ENCODE measurements at places on chromosomes 3 and 15. TPM values are rescaled to one million over a fixed set of nuclear protein-coding genes. Genes with fewer than 3 reads are reported as not detected.
A peak's percentile ranks its signal among the peaks of the same experiment; 100 is the strongest.

DNA sequence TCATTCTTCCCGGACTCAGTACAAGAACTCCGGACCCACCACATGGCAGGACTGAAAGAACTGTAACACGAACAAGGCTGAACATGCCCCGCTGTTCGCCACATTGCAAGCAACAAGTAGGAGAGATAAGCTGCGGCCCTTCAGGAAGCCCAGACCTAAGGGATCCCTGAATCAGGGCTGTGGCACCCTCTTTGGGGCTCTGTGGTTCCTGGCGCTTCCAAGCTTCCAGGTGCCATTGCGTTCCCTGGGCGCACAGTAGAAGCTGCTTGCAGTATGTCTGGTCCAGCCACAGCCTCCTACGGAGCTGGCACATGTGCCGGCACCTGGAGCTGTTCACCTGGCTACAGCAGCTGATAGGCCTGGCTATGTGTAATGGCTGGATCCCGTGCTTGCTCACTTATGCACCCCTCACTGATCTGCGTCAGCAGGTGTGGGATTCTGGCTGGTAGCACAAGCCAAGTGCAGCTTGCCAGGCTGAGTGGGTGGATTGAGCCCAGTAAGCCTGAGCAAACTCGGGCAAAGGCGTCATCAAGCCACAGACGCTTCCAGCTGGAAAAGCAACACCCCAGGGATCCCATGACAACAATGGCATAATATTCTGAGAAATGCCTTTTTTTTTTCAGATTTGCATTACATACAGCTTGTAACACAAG lies 748.6 kb upstream of the GBE1 start:
- DNase-seq = no peak

DNA sequence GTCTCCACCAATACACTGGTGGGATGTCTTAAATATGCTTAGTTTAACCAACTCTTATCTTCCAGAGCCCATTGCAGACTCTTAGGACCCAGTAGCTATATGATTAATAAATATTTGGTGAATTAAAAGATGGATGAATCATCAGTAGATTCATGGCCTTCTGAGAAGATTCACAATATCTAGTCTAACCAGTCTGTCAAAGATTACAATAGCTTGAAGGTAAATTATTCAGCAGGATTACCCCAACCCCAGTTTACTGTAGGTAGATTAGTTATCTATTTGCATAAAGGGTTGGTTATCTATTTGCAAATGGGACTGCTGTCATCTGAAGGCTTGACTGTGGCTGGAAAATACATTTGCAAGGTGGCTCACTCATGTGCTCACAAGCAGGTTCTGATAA lies 239.4 kb upstream of the THRB start:
- DNase-seq = no peak

- DNase-seq = no peak
Observed at GRCh38 chr15:48719668-48720067, 74.2 kb upstream of the FBN1 start.

GRCh38 chr15:70967646-70968045 lies 75.0 kb downstream of the LRRC49 start:
- no peak for DNase-seq

GRCh38 chr3:40047406-40047805 lies 238.0 kb downstream of the MYRIP start:
- no peak for DNase-seq

DNA sequence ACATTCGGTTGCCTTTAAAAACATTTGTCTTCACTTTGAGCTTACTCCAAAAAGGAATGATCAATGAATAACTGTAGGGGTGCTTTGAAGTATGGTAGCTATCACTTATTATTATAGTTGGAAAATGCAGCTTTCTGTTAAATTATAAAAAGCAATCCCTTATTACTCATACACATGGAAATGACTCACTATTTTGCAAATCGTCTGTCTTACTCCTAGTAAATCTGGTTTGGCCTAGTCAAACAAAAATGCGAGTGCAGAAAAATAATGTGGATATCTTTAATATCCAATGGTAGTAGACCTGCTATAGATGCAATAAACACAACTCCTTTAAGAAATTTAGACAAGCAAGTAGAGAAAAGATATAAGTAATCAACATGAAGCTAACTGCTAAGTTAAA lies 112.5 kb downstream of the ZIC1 start:
- DNase-seq = no peak

- peak; percentile 73 for DNase-seq
Observed at GRCh38 chr3:16174389-16174788, at the start of gene GALNT15. Gene GALNT15 (plus strand): TSS chr3:16174680. CDS start chr3:16175152, 472 bp downstream.

- no peak for DNase-seq
Observed at GRCh38 chr3:79902151-79902550, 134.4 kb upstream of the ROBO1 start.

DNA sequence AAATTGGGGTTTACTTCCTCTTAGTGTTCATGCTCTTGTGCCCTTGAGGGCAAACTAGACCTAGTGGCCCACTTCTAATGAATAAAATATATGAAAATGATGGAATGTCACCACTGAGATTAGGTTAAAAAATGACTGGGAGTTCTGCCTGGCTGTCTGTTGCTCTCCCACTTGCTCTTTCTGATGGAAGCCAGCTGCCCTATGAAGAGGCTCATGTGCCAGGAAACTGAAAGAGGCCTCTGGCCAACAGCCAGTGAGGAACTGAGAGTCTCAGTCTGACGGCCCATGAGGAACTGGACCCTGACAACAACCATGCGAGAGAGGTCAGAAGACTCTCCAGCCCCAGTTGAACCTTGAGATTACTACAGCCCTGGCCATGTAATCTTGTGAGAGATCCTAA lies 107.1 kb upstream of the FHIT start:
- DNase-seq = peak; percentile 54

- no peak for DNase-seq
Observed at GRCh38 chr3:37219266-37219665, 44.9 kb upstream of the LRRFIP2 start.

GRCh38 chr3:20051123-20051806 lies 11.0 kb downstream of the KAT2B start:
- no peak for DNase-seq

GRCh38 chr15:42118650-42119445 lies 24.5 kb upstream of the PLA2G4D start:
- DNase-seq = no peak

DNA sequence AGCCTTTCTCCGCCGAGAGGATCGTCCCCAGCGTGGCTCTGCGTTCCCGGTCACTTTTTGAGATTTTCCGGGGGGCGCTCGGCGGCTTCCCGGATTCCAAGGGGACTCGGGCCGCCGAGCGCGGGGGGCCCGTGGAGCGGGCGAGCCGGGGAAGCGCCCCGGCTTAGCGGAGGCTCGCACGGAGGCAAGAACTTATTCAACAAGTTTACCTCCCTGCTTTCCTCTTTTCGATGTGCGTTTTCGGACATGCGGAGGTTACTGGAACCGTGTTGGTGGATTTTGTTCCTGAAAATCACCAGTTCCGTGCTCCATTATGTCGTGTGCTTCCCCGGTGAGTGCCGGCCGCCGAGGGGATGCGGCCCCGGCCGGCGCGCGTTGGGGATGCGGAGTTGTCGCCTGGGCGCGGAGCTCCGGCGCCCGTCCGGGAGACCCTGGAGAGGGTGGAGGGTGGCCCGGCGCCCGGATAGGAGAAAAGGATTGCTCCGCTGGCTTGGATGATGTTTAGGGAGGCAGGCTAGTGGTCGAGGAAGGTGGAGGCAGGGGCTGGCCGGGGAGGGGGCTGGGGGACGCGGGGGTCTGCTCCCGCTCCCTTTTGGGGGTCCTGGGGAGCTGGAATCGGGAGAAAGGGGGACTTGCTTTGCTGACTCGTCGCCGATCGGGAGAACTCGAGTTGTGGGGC lies 810 bp downstream of the PTPRG start:
- DNase-seq = peak; percentile 34

DNA sequence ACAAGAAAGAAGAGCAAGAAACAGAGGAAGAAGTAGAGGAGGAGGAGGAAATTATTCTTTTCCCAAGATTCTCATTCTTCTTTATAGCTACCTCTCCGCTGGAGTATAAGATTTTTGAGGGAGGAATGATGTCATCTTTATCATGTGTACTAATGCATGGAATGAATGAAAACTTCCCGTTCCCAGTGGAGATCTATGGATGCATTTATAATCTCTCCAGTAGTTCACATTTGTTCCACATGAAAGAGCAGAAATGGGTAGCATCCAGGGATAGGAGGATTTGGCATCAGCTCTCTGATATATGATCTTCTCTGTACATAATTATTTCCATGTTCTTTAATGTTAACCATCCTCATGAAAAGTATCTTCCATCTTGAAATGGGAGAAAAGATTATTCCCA lies 244.4 kb downstream of the ADAMTSL3 start:
- DNase-seq = peak; percentile 69

DNA sequence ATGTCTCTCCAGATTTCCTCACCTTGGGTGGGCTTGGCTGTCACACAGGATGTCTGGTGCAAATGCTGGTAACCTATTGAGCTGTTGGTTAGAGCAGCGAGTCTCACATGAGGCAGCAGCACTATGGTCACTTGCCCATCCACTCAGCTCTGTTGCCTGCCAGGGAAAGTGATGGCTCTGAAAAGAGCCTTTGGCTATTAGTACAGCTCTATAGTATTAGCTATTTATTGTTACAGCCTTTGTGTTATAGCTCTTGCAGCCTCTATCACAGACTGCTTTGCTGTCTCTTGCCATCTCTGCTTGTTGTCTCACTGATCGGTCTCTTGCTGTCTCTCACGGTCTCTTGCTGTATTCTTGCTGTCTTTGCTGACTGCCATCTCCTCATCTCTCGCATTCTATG lies 114.3 kb downstream of the MFSD1 start:
- no peak for DNase-seq

- DNase-seq = no peak
Observed at GRCh38 chr15:70187331-70187730, 89.6 kb upstream of the TLE3 start.

GRCh38 chr3:39378088-39378487 lies 5.1 kb upstream of the SLC25A38 start:
- DNase-seq = no peak

- DNase-seq = peak; percentile 38
Observed at GRCh38 chr3:140432229-140432669, 245.6 kb upstream of the TRIM42 start.

GRCh38 chr3:117523418-117523817 lies 813.8 kb downstream of the TUSC7 start:
- no peak for DNase-seq

- no peak for DNase-seq
Observed at GRCh38 chr3:163671201-163671600, 1407.1 kb downstream of the SI start.

DNA sequence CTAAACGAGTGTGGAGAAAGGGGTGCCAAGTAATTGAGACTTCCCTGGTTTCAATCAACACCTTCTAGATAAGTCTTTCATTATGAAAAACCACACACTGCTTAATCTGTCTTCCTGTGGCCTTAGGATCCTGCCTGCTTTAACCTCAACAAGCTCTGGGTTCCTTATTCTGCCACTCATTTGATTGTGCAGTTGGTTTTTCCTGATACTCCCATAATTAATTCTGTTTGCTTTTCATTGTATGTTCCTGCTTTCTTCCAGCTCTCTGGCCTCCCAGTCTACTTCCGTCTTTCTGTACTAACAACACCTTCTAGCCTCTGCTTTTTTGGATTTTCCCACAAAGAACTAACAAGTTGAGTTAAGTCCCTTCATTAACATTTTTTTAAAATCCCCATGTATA lies 20.2 kb upstream of the GCNT3 start:
- DNase-seq = no peak

GRCh38 chr15:93862791-93863190 lies 368.6 kb upstream of the MCTP2 start:
- DNase-seq = no peak

DNA sequence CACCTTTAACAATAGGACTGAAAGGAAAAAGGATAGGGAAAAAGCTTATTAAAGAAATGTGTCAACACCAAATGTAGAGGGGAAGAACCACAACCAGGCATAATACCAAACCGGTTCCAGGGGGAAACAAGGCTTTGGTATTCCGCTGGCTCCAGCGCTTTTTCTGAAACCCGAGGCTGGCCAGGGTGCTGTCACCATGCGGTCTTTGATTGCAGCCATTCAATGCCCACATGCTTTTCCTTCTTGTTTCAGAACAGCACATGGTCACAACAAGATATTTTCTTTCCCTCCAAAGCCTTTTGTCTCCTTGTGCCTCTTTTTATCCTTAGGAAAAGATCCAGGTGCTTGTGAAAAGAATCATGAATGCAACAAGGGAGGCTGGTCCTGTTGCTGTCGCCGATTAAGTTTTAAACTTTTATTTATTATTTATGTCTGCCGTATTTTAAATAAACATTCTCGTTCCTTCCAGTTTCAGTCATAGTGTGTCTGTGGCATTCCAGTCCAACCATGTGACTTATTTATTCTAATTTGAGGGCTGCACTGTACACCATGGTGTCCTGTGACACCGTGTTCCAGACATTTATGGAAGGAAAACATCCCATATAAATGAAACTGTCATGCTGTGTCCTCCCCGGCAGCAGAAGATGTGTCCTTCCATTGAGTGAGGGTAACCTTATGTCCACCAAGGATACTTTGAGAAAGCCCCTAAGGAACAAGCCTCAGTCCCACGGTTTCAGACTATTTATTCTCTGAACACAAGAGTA lies 41.1 kb downstream of the CCK start:
- no peak for DNase-seq

TM6SF1 gene
- polyA plus RNA-seq = 70.4 TPM

TMEM266 gene
- 0.28 TPM for polyA plus RNA-seq

WDR93 gene
- 0.39 TPM for polyA plus RNA-seq

HRG gene
- polyA plus RNA-seq = not detected

TXNRD3 gene
- 10.9 TPM for polyA plus RNA-seq

ACOX2 gene
- polyA plus RNA-seq = 29.2 TPM

GHSR gene
- polyA plus RNA-seq = not detected

PATL2 gene
- 0.61 TPM for polyA plus RNA-seq

STAC gene
- polyA plus RNA-seq = 33.0 TPM

SI gene
- polyA plus RNA-seq = not detected

SEC61A1 gene
- 128 TPM for polyA plus RNA-seq

TBC1D5 gene
- 36.6 TPM for polyA plus RNA-seq

OR5K2 gene
- polyA plus RNA-seq = 0.73 TPM

MASP1 gene
- 14.5 TPM for polyA plus RNA-seq

ARGFX gene
- polyA plus RNA-seq = not detected

TLR9 gene
- polyA plus RNA-seq = 0.11 TPM

SCAANT1 gene
- polyA plus RNA-seq = not detected

GOLGA6D gene
- 0.54 TPM for polyA plus RNA-seq

GNAT1 gene
- not detected for polyA plus RNA-seq

FYTTD1 gene
- polyA plus RNA-seq = 74.5 TPM

Data from muscle of arm (tissue), 14 donors.